ENCODE measurements at places on chromosomes 7 and 10.

GRCh38 chr10:130020651-130021382 lies 56.7 kb upstream of the EBF3 start:
- no peak for DNase-seq

DNA sequence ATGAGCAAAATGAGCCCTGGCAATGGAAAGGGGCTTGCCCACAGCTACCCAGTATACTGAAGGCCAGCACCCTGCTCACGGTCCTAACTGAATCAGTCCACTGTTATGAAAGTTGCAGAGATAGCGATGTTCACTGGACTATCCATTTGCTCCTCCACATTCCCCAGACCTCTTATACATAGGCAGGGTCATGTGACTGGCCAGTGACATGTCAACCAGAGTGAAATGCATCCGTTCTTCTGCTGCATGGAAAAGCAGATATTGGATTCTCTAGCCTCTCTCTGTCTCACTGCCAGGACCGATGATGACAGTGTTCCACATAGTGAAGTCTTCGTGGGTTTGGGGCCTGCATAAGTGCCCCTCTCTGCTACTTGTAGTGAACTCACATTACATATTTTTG lies 503.4 kb downstream of the RPS24 start:
- DNase-seq, result no peak

GRCh38 chr10:43904844-43905243 lies 256.2 kb upstream of the ZNF32 start:
- DNase-seq, result no peak

DNA sequence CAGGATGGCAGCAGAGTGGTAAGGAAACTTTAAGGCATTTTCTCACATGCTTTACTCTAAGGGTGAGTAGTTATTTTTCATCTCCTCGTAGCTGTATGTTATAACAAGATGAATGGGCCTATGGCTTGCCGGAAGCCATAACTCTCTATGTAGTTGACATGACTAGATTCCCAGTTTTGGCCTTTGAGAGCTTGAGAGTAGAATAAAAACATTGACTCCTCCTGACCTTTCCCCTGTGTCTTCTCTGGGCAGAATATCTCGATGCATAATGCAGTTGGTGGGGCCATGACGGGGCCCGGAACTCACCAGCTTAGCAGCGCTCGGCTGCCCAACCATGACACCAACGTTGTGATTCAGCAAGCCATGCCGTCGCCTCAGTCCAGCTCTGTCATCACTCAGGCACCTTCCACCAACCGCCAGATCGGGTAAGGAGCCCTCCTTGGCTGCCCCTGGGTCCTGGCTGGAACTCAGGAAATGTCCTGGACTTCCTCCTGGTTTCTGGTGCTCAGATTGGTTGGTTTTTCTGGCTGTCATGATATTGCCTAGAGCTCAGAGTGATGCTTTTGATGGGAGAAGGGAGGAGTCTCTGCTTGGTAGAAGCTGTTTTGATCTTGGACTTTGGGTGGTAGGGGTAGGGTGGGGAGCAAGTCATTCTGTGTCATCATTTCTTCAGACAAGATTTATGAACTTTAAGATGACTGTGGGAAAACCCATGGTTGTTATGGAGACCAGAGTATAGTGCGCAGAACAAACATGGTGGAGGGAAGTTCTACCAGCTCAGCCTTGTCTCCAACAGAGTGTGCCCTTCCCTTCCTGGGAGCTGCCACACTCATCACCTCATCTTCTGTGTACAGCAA lies 158.0 kb downstream of the CREB5 start:
- no peak for DNase-seq

DNA sequence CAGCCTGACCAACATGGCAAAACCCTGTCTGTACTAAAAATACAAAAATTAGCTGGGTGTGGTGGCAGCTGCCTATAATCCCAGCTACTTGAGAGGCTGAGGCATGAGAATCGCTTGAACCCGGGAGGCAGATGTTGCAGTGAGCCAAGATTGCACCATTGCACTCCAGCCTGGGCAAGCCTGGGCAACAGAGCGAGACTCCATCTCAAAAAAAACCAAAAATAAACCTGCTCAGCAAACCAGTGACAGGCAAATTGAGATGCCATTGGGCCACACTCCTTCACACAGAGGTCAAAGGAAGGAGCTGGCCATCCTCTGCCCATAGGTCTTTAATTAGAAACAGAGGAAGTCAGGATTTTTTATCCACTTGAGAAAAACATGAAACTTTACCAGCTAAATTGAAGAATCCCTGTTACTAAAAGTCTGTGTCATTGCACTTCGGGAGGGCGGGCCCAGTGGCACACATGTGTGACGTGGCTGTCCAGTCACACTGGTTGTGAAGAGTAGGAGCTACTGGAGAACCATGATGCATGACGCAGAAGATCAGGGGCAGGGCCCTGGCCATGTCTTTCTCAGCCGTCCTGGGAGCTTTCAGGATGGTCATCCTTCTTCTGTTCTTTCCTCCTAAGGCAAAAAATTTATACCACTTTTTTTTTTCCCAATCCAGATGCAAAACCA lies 118.3 kb upstream of the ZNF438 start:
- no peak for DNase-seq

DNA sequence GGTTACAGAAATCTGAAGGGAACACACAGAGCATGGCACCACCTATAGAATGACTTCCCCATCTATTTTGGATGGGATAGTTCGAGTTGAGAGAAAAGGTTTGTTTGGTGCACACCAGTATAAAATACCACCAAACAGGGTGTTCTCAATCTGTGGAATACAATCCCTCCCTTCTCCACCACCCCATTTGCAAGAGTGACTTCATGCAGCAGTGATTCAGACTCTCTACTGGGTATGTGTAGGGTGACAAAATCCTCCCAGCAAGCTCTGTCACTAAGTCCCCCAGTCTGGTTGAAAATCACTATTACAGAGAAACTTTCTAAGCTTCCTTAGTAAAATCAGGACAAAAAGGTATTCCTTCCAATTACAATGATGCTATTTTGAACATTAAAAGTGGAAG lies 69.0 kb downstream of the ANK3 start:
- no peak for DNase-seq

GRCh38 chr7:141500608-141501007 lies 50.6 kb upstream of the AGK start:
- no peak for DNase-seq

DNA sequence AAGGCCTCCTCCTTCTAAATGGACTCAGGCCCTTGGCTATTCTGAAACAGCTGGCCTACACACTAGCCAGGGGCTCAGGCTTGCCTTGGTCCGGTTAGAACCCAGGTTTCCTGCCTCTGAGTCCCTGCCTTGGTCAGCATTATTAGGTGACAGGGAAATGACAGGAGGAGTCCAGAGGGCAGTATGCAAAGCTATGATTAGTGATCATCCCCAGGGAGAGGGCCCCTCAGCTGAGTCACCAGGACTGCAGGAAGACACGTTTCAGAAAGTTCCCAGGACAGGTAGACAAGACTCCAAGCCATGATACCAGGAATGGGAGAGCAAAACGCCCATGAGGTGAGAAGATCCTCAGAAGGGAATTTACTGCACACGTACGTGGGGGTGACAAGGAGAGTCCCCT lies 301.1 kb upstream of the COBL start:
- no peak for DNase-seq

DNA sequence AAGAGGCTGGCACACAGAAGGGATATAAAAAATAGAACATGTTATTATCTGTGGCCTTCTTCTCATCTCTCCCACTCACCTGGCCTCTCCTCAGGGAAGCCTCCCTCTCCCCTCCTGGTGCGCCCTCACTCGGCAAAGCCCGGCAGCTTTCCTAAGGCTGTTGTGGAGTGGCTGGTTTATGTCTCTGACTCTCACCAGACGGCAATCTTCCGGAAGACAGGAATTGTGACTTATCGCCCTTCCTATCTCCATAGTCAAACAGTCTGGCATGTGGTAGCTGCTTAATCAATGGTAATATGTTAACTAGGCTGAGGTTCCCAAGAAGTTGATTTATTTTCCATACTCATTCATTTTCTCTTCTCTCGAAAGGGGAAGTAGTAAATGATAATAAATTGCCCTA lies 78.7 kb downstream of the ATXN7L1 start:
- no peak for DNase-seq

DNA sequence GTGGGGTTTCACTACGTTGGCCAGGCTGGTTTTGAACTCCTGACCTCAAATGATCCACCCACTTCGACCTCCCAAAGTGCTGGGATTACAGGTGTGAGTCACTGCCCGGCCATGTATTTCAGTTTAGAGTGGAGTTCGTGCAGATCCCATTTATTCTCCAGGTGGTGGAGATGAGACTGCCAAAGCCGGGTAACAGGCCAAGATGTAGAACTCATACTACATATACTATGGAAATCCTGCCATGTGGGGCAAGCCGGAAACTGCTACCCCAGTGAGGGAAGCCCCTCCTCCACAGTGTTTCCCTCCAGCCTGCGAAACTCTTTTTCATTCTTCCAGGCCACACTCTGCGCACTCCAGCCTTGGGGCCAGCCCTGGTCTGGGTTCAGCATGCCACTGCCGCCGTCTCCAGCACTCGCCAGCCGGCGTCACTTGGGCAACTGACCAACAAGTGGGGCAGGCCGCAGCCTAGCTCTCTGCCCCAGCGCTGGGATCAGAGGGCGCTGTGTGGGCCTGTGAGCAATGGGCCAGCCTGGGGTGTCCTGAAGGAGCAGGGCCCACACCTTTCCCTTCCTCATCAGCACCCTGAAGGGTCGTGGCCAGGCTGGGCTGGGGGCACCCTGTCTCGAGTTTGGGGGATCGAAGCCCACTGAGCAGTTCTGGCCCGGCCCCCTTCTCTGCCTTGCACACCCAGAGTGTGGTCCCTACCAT lies 122.0 kb downstream of the TRRAP start:
- DNase-seq, result no peak

GRCh38 chr10:122293961-122294380 lies 22.9 kb downstream of the BTBD16 start:
- no peak for DNase-seq

GRCh38 chr7:80588591-80588990 lies 49.9 kb upstream of the CD36 start:
- no peak for DNase-seq

DNA sequence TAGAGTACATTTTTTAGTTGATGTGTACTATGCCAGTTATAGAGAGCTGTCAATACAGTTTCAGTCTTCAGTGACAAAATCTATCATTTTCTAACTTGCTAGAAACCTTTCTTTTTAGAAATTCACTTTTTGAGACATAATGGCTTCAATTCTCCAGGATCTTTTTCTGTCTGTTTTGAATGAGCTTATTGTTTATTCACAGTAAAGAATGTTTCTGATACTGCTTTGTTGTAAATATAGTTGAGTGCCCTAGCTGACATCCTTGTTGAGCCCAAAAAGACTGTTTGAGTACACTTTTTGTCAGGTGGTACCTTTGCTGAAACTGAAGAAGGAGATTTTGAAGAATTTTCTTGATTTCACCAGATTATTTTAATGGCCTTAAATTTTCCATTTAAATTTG lies 139.9 kb downstream of the PPP1R9A start:
- no peak for DNase-seq

- DNase-seq, result no peak
Observed at GRCh38 chr7:101216860-101217387, 457 bp downstream of the PLOD3 start.

- DNase-seq, result no peak
Observed at GRCh38 chr10:124075231-124075955, 18.0 kb downstream of the CHST15 start.

GRCh38 chr7:141949451-141949850 lies 2.7 kb upstream of the CLEC5A start:
- DNase-seq, result no peak

GRCh38 chr7:46705386-46706255 lies 784.5 kb upstream of the IGFBP3 start:
- DNase-seq, result no peak

GRCh38 chr7:42689626-42690025 lies 222.2 kb downstream of the C7orf25 start:
- DNase-seq, result no peak

GRCh38 chr7:112868609-112869008 lies 78.4 kb upstream of the TMEM168 start:
- DNase-seq, result no peak

Data from GDM1 (cell line).